ENCODE measurements at places on chromosomes 5 and 9.

DNA sequence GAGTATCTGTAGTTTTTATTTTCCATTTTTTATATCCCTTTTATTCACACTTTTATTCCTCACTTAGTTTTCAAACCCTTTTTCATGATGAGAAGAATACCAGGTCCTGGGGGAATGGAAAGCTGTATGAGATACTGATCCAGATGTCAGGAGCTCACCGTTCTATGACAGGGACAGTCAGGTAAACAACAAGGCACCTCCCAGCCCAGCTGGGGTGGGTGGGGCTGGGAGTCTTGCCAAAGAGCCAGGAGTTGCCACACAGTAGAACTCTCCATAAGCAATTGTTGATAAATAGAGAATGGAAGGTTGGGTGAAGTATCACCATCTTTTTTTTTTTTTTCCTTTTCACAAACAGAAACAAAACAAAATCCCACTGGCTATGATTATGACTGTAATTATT lies 225.8 kb downstream of the NSG2 start:
- no peak for ATAC-seq

DNA sequence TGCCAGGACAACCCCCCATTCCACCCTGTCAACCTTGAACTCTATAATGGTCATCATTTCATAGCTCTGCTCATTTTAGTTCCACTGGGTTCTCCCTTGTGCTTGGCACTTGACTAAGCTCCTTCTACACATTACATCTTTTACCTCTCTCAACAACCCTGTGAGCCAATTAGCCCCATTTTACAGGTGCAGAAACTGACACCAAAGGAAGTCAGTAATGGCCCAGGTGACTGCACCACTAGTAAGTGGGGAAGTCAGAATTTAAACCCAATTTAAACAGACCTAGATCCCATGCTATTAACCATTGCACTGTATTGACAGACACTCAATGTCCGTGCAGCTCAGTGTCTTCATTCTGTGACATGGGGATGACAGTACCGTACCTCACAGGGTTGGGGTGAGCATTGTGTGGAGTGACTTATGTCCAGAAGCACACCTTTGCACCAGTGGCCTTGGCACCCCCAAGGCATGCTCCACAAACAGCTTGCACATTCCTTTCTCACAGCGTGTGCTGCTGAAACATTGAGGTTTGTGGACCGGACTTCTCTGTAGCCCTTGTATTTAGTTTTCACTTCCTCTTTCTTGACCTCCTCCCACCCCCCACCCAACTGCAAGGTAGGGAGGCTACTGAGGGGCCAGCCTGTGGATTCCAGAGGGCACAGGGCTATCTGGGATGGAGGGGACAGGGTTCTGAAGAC lies 23.1 kb downstream of the IRF1 start:
- ATAC-seq = no peak

GRCh38 chr9:19946441-19947109 lies 157.7 kb upstream of the SLC24A2 start:
- ATAC-seq = no peak

- ATAC-seq = no peak
Measured at GRCh38 chr5:53915120-53915519, 354.7 kb downstream of the NDUFS4 start.

DNA sequence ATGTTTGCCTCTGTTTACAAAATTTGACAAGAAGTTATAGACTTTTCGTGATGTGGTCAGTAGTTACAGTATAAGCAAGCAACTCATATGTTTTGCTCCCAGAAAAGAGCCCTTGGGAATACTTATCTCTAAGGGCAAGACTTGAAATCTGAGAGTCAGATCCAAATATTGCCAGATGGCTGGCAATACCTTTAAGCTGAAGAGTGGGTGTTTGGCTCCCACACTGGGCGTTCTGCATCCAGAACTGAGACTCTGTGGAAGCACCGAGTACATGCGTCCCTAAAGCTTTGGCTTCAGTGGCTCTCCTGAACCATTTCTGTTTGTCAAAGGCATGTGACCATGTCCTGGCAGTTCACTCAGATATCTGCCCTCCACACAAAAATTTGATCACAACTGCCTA lies 194.1 kb downstream of the DCP2 start:
- no peak for ATAC-seq

DNA sequence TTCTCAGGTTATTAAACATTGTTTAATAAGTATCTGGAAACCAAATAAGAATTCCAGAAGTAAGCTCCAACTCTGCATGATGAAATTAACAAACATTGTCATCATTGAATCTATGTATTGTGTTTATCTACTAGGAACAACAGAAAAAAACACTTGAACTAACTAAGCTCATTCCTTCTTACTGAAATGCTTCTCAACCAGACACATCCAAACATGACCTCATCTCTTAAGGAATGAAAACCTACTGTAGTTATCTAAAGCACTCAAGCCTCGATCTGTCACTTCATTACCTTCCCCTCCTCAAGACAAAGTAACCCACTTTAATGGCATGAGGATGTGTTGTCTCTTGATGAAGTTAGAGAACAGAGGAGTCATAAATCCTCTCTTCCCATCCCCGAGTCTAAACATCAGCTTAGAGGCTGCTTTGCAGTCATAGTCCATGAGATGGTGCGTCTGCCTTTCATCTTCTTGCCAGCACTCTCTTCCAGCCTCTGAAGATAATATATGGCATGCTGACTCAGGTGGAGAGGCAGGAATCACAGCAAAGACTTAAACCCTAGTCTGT lies 86.5 kb downstream of the CEMIP2 start:
- no peak for ATAC-seq

DNA sequence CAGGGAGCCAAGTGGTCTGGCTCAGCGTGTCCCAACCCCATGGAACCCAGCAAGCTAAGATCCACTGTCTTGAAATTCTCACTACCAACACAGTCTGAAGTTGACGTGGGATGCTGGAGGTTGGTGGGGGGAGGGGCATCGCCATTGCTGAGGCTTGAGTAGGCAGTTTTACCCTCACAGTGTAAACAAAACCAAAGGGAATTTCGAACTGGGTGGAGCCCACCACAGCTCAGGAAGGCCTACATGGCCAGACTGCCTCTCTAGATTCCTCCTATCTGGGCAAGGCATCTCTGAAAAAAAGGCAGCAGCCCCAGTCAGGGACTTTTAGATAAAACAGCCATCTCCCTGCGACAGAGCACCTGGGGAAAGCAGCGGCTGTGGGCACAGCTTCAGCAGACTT lies 17.1 kb upstream of the FBXL17 start:
- no peak for ATAC-seq

DNA sequence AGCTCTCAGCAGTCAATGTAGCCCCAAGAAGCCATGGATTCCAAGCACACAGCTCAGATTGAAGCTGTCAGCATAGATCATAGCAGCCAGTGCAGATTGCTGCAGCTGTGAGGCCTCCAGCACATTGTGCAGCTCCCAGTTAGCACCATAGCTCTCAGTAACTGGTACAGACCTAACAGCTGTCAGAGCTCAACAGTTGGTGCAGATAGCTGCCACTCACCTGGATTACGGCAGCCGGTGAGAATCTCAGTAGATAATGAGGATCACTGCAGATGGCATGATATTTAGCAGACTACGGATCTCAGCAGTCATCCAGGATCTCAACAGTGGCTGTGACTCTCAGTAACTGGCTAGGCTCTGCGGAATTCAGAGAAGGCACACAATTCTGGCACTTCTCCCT lies 500.4 kb downstream of the TUSC1 start:
- no peak for ATAC-seq

GRCh38 chr5:83009408-83009807 lies 67.8 kb downstream of the TMEM167A start:
- no peak for ATAC-seq

GRCh38 chr9:131446276-131446675 lies 52.4 kb downstream of the PRRC2B start:
- ATAC-seq = no peak

DNA sequence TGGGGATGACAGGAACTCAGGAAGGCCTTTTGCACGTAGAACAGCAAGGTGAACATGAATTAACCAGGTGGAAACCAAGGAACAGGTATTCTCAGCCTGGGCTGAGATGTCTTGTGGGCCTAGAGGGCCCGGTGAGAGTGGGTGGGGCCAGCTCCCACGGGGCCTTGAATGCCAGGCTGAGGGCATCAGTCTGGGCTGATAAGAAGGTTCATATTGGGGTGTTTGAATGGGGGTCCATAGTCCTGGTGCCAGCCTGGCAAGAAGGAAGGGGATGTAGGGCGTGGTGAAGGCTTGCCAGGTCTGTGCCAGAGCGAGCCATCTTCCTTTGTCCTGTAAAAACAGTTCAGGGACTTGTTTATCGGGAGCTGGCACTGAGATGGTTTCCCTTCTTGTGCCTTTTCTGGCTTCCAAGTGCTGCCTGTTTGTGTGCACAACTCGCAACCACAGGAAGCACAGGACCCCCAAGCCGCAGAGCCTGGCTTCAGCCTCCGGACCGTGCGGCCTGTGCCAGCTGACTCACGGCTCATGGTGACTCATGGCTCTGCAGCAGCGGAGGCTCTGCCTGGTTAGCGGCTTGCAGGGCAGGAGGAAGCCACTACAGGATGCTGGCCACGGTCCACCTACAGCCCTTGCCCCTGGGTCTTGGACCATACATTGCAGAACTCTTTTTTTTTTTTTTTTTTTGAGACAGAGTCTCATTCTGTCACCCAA lies 2.4 kb downstream of the CARD19 start:
- ATAC-seq = peak; percentile 55

- ATAC-seq = peak; percentile 84
Measured at GRCh38 chr5:147396070-147396823, 113.6 kb downstream of the DPYSL3 start.

- no peak for ATAC-seq
Measured at GRCh38 chr9:121768416-121769015, 117.1 kb downstream of the DAB2IP start.

GRCh38 chr5:157107508-157107907 lies 1.3 kb downstream of the HAVCR2 start:
- ATAC-seq = no peak

DNA sequence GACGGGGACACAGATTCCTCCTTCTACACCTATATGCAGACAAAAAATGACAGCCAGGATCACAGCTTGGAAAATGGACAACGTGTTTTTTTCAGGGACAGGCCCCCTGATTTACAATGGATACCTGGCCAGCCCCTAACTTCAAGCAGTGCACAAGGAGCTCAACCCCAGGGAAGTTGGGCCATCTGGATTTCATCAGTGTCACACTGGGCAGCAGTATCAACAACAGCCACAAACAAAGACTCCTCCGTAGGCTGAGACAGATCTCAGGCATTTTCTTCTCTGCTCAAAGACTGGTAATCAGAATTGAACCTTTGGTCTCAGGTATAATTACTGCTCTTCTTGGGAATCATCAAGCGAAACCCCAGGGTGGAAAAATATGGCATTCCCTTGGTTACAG lies 374.0 kb downstream of the ZNF608 start:
- ATAC-seq = no peak

- ATAC-seq = no peak
Measured at GRCh38 chr5:179124853-179125788, 64.9 kb downstream of the ZNF354C start.

DNA sequence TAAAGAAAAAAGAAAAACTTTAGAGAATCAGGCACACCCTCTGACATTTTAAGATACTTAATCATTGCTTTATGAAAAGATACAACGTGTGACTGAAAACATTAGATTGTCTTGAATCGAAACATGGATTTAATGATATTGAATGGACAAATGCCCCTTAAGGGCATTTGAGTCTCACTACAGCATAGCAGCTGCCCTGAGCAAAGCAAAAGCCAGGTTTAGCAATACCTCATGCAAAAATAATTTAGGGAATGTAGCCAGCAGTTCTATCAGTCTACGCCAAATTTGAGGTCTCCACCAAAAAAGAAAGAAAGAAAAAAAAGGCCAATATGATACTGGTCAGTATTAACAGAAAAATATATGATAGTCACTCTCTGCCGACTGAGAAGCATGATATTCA lies 56.6 kb upstream of the LMNB1 start:
- no peak for ATAC-seq

GRCh38 chr5:1110307-1111240 lies 1.3 kb downstream of the SLC12A7 start:
- no peak for ATAC-seq

- peak; percentile 24 for ATAC-seq
Measured at GRCh38 chr5:78547183-78547582, 101.4 kb downstream of the LHFPL2 start.

- peak; percentile 44 for ATAC-seq
Measured at GRCh38 chr9:121242219-121242958, 25.6 kb upstream of the GSN start.

GRCh38 chr9:101737705-101738565 lies 512 bp downstream of the GRIN3A start:
- ATAC-seq = peak; percentile 25

DNA sequence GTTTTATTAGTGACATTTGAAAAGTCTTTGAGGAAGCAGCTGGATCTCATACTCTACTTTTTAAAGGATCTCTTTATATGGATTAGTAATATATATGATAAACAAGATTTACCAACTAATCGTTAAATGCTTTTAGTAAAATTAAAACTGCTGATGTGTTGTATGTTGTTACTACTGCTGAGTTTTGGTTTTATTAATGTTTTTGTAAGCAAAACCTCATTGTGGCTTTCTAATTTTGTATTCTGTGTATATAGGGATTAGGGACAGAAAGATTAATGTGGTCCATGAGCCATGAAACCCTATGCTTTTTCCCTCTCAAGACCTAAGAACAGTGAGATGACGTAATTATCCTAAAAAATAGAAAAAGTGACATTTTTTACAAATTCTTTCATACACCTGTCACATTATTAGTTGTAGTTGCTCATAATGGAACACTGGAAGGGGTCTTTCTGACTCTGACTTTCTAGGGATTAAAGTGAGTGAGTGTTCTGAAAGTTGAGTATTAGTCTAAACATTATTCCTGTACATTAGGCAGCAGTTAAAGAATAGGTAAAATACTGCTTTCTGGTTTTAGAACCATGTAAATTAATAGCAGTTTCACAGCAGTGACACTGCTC lies 85.9 kb downstream of the SLC12A2 start:
- ATAC-seq = no peak

- peak; percentile 80 for ATAC-seq
Measured at GRCh38 chr5:172403189-172403796, 51.0 kb downstream of the SH3PXD2B start.

DNA sequence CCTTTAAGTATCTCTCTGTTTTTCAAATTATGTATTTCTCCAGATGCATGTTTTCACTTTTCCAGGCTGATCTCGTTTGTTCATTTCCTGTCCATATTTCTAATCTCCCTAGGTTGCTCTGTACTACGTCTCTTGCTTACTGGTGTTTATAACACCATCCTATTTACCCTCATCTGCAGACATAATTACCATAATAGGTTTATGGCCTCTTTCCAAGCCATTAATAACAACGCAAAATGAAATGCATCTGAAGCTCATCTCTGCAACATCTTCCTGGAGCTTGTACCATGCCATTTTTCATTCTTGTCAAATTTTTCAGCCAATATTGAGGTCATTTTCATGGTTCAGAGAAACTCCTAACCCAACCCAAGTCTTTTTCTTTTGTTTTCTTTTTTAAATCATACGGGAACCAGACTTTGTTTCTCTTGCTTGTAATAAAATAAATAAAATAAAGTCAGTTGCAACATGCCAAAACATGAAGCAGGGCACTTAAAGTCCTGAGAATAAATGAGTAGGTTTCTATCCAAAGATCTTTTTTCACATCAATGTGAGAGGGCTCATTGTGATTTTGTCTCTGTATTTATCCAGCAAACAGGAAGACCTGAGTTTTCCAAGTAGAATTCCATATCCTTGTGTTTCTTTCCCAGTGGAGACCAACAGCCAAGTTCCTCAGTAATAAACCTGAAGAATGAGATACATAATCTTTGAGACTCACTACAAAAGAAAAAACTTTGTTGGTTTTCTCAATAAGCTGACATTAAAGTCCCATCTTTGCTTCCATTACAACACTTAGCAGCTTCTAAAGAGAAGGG lies 37.0 kb downstream of the DPYSL3 start:
- no peak for ATAC-seq
